Right cardiac atrium (tissue), 5 donors: ENCODE measurements at places on chromosomes 5 and 9. TPM values are rescaled to one million over a fixed set of nuclear protein-coding genes. Genes with fewer than 3 reads are reported as not detected.

DNA sequence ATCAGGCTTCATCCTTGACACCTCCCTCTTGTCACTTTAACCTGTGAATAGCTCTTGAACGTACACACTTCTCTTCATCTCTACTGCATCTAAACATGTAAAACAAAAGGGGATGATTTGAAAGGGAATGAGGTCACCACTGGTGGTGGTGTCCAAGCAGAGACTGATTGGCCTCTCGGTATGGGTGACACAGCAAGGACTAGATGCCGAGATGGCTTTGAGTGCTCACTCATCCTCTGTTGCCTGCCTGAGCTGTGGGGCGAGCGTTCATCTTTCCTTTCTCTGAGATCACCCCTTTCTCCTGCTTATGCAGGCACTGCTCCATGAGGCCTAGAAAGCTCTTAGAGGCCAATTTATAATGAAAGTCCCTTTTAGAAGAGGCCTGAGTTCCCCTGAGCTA is 51.9 kb downstream of the SEC61B start:
- DNase-seq, result no peak

- DNase-seq, result no peak
Observed at GRCh38 chr9:31065691-31066090, 1318.8 kb upstream of the ACO1 start.

- DNase-seq, result no peak
Observed at GRCh38 chr9:93084471-93084881, 11.5 kb upstream of the CARD19 start.

DNA sequence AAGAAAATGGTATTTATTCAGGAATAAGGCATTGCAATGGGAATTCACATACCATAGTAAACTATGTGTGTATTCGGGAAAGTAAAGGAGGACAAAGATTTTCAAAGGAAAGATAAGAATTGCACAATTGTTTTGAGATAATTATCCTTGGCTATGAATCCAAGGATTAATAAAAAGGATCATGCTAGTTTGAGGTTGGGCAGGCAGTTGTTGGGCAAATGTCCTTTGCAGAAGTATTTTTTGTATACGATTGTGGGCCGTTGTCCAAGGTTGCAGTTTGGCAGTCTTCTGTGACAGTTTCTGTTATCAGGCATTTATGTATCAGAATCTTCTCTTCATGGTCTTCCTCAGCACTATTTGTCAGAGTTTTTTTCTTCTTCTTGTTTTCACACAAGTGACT is 10.6 kb upstream of the UBAP2 start:
- no peak for DNase-seq

DNA sequence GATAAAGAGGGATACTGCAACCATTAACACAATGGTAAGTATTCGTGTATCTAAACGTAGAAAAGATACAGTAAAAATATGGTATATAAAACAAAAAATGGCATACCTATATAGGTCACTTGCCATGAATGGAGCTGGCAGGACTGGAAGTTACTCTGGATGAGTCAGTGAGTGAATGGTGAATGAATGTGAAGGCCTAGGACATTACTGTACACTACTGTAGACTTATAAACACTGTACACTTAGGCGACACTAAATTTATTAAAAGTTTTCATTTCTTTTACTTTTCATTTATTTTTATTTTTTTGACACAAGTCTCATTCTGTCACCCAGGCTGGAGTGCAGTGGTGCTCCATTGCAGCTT is 14.1 kb downstream of the TDRD7 start:
- DNase-seq, result no peak

DNA sequence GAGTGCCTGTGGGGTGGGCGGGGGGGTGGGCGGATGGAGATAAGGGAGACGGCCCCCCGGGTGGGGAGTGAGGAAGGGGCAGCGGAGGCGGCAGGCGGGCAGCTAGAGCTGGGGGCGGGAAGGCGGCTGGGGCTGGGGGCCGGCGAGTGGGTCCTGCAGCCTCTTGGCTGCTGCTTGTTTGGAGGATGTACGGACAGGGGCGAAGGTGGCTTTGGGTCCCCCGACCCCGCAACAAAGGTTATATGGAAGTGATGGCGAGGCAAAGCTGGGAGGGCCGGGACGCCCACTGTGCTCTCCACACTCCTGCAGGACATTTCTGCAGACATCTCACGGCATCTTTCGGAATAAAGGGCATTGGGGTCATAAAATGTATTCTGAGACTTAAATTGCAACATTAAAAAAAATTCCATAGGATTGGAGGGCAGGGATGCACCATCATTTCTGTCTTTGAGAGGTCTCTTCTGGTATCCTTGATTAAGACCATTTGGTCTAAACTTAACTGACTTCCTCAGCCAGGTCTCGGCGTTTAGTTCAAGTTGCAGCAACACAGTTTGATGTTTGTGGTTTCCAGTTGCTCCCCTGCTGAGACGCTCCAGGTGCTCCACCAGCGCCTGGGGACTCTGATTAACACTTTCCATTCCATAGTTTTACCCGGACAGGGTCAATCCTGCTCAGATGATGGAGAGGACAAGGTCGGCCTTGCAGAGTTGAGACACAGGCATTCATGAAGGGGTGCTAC is 101.6 kb upstream of the SSBP2 start:
- DNase-seq, result peak; percentile 36

DNA sequence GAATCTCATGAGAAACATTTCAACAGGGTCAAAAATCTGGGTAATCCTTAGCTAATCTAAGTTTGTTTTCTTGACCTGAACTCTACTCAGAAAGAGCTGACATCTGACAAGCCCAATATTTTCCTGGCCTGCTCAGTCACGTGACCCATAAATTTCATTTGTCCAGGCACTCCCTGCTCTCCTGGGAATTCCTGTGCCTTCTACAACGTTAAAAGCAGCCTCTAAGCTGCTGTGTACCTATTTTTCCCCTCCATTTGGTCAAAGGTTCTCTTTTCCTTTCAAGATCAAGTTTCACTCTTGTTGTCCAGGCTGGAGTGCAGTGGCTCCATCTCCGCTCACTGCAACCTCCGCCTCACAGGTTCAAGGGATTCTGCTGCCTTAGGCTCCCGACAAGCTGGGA is 148.8 kb upstream of the ABCA1 start:
- no peak for DNase-seq

GRCh38 chr5:50595199-50595598 is 71.2 kb upstream of the PARP8 start:
- DNase-seq, result no peak

DNA sequence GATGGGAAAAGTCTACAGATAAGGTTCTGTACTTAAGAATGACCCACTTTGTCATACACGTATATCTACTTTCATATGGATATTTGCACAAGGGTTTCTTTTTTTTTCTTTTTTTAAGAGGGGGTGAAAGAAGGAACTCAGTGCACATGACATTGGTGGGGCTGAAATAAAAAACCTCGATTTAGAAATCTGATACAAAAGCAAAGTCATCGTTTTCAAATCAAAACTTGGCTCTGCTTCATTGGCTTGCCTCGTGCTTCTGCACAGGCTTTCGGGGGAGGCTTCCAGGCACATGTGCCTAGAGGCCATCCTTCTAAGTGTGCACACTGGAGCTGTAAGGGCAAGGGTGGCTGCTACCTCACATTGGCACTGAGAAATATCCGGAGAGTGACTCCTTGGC is 31.1 kb downstream of the PTTG1 start:
- no peak for DNase-seq

DNA sequence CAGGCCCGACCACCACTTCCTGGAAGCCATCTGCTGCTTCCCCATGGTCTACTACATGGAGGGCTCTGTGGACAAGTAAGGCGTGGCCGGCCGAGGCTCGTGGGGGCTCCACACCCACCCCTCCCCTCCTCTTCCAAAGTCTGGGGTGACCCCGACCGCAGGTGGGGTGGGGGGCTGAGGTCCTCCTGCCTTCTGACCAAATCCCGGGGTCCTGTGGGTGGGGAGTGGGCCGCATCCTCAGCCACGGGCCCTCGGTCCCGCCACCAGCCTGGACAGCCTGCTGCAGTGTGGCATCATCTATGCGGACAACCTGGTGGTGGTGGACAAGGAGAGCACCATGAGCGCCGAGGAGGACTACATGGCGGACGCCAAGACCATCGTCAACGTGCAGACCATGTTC is 76.4 kb downstream of the KCNT1 start:
- no peak for DNase-seq

DNA sequence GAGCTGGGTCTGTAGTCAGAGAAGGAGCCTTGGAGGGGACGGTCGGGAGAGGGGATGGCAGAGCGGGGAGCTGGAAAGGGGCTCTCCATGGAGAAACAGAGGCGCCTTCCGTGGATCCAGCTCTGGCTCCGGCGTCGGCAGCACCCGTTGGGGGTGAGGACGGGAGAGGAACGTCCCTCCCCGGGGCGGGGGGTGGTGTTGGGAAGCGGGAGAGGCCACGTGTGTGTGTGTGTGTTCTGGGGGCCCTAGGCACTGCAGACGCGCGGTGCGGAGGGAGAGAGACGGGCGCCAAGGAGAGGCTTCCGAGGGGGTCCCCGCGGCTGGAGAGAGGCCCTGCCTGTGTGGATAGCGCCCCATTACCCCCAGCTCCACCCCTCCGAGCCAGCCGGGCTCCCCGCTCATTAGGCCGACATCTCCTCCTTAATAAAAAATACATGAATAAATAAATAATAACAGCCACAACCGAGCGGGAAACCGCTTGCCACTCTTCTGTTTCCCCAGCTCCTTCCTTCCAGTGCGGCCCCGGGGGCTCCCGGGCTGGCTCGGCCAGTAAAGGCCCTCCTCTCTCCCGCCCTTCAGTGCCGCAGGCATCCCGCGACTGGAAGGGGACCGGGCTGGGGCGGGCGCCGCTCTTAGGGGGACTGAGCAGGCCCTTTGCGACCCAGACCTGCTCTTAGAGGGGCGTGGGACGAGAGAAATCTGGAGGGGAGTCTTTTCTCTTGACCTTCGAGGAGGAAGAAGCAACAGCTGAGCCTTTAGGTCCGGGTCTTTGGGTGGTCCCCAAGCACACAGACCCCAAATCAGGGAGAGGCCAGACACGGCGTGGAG is 71.3 kb upstream of the ARAP3 start:
- DNase-seq, result no peak

- peak; percentile 84 for DNase-seq
Observed at GRCh38 chr5:58887721-58888409, 305.0 kb downstream of the RAB3C start.

GRCh38 chr9:108434502-108434901 is 421.3 kb downstream of the ACTL7B start:
- DNase-seq, result no peak

DNA sequence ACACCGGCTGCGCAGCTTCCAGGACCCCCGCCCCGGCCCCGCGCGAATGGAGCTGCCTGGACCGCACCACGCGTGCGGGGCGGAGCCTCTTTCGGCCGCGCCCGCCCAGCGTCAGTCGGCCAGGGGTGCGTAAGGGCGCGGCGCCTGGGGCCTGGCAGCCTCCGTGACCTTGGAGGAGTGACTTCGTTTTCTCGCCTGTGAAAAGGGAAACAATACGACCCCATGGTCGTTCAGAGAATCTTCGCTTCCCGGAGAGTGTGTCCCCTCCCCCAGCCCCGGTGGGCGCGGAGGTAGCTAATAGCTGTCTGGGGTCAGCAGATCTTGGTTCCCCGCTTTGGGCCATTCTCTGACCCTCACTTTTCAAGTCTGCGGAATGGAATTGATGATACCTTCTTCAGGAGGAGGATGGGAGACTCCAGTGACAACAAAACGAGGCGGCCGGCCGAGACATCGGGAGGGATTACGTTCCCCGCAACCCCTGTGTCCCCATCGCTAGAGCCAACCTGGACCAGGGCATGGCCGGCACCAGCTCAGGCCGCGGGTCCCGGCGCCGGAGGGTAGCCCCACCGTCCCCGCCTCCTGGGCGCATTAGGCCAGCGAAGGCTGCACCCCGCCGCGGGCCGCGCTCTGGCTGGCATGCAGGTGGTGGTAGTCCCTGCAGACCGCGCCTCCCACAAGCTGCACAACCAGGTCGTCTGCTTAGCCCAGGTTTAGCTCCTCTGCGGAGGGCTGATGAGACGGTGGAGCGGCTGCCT is 5.5 kb upstream of the CDHR2 start:
- DNase-seq, result peak; percentile 91

DNA sequence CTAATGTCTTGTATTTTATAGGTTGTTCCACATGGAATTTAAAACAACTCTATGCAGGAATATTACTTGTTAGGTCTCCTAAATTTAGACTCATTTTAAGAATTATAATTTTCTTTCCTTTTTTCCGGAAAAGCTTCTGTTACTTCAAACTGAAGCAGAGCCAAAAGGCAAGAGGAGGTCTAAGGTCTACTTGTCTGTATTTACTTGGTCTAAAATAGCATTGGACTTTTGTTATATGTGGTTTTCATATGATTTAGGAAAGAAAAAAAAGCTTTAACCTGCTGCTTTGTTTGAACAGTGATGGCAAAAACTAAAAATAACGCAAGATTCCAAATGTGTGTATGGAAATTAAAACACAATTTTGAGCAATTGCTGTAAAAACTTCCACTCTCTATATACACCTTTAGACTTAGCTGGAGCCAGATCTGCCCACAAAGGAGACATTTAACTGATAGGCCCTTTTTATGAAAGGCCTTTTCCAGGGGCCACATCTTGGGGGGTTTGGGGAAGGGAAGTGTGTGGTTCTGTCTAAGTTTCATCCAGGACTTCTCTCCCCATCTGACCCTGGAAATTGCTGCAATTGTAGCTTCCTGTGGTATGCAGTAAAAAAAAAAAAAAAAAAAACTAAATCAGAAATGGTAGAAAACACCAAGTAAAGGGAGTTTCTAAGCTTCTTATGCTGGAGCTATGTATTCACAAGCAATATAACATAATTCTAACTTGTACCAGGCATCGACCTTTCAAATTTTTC is 307.7 kb upstream of the MEF2C start:
- DNase-seq, result no peak

GRCh38 chr9:21991072-21991959 is 2.9 kb downstream of the CDKN2A start:
- DNase-seq, result no peak

DNA sequence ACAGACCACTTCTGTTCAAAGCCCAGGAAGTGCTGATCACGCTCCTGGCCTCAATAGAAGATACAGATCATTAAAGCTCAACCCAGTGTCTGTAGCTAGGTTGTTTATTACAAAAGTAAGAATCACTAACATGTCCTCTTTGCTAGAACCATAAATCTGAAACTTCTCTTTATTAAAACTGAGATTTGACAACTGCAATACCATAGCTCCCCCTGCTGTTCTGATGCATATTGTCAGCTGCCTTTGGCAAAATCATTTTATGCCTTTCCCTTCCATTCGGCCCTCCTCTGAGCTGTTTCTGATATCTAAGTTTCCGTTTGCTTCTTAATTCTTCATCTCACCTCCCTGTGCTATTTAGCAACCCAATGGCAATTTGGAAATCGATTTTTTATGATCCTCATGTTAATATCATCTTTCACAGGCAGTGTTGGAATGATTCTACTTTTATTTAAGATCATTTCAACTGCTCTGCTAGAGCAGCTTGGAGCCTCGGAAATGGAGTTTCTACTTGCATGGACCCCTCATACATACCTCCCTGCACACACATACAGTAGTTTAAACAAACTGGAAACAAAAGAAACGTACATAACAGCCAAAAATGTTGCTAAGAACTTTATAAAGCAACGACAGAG is 998.8 kb downstream of the MAT2B start:
- no peak for DNase-seq

IL13 gene
- polyA plus RNA-seq, result not detected

KDM4C gene
- polyA plus RNA-seq, result 6.4 TPM

MAML1 gene
- 9.1 TPM for polyA plus RNA-seq

BNC2 gene
- polyA plus RNA-seq, result 4.7 TPM

SPINK5 gene
- 1.3 TPM for polyA plus RNA-seq
